Vagina (tissue), 2 donors: ENCODE measurements at places on chromosomes 1 and 21.

- no peak for DNase-seq
Measured at GRCh38 chr1:3340548-3341235, 113.8 kb upstream of the ARHGEF16 start.

DNA sequence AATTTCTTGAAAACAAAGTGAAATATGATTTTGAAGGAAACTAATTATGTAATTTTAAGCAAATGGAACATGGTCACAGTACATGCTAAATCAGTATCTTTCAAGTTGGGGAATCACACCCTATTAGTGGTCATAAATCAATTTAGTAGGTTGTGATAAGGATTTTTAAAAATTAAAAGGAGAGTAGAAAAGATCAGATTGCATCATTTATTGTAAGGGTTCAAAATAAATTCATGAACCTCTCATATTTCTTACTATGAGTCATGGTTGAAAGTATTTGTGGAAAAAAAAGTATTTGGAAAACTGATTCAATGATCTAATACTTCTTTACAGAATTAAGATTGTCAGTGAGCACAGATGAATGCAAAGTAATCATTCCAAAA lies 14.6 kb downstream of the ADSS2 start:
- no peak for DNase-seq

- DNase-seq, result no peak
Measured at GRCh38 chr1:184973272-184974055, 844 bp downstream of the NIBAN1 start.

- no peak for DNase-seq
Measured at GRCh38 chr1:58580186-58580585, 3.1 kb upstream of the TACSTD2 start.

GRCh38 chr1:203131548-203132200 lies 4.1 kb downstream of the ADORA1 start:
- no peak for DNase-seq

GRCh38 chr1:209395169-209395568 lies 188.3 kb upstream of the CAMK1G start:
- no peak for DNase-seq

DNA sequence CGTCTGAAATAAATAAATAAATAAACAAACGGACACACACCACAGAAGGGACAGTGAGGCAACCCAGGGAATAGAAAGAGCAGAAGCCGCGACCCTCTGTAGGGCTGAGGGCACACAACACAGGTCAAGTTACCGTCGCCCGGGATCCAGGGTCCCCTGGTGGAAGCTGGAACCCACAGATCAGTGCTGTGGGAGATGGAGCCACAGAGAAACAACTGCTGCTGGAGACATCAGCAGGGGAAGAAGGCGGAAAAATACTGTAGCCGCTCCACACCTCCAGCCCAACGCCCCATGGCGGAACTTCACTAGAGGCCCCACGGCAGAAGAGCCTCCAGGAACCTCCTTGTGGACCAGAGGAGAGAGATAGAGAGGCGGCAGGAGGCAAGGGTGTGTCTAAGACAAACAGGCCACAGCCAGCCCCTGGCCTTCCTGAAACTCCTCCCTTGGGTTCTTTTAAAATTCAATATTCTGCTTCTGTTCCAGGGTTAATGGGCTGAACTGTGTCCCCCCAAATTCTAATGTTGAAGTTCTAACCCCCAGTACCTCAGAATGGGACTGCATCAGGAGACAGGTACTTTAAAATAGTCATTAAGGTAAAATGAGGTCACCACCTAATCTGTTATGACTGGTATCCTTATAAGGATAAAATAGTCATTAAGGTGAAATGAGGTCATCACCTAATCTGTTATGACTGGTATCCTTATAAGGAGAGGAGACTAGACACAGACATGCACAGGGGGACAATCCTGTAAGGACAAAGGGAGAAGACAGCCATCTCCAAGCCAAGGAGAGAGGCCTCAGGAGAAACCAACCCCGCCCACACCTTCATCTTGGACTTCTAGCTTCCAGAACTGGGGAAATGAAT lies 7.7 kb upstream of the HLCS start:
- DNase-seq, result no peak

DNA sequence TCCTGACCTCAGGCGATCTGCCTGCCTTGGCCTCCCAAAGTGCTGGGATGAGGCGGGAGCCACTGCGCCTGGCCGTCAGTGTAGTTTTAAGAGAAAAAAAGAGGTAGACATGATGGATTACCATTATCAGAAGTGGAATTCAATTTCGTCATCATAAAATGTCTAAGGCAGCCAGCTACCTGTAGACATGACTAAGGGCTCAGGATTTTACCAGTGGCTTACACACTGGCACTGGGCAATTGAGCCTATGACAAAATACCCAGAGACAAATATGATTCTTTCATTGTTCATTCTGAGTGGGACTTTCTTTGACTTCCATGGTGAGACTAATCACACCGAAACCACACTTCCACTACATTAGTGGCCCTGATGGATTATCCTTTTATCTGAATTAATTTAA lies 181.5 kb downstream of the GABPA start:
- no peak for DNase-seq

- no peak for DNase-seq
Measured at GRCh38 chr1:90650401-90650800, 66.7 kb downstream of the BARHL2 start.
